Epithelial cell of esophagus (primary cell): ENCODE measurements at places on chromosomes 5 and 9.

DNA sequence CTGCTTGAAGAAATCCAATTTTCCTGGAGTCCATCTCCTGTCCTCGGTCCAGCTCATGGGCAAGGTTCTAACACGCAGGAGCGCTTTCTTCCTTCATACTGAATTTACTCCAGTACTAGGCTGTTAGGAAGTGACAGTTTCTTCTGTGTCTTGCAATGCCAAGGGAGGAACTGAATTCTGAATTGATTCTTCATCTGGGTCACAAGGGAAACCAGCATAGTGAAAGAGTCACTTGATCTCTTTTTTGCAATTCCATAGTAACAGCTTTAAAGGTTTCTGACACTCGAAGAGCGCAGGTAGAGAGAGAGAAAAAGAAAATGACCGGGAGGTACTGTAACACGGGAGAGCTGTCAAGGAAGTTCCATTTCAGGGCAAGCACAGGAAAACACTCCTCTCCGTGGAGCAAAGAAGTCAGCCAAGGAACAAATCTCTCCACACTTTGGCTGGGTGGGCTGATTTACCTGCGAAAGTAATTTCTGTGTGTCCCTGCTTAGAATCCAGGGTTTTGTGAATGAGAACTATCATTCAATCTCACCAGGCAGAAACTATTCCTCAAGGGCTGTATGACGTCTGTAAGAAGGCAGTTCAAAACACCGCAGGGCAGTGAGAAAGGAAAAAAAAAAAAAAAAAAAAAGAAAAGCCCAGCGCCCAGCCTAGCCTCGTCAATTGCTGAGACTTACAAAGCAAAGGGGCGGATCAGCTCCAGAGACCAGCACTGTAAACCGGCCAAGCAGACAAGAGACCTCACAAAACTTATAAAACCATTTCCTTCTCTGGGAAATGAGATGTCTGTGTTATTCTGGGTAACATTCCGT, 617.8 kb downstream of the PDE4D start:
- peak; percentile 70 for DNase-seq

GRCh38 chr5:132103332-132103951, 29.9 kb downstream of the CSF2 start:
- peak; percentile 87 for DNase-seq

DNA sequence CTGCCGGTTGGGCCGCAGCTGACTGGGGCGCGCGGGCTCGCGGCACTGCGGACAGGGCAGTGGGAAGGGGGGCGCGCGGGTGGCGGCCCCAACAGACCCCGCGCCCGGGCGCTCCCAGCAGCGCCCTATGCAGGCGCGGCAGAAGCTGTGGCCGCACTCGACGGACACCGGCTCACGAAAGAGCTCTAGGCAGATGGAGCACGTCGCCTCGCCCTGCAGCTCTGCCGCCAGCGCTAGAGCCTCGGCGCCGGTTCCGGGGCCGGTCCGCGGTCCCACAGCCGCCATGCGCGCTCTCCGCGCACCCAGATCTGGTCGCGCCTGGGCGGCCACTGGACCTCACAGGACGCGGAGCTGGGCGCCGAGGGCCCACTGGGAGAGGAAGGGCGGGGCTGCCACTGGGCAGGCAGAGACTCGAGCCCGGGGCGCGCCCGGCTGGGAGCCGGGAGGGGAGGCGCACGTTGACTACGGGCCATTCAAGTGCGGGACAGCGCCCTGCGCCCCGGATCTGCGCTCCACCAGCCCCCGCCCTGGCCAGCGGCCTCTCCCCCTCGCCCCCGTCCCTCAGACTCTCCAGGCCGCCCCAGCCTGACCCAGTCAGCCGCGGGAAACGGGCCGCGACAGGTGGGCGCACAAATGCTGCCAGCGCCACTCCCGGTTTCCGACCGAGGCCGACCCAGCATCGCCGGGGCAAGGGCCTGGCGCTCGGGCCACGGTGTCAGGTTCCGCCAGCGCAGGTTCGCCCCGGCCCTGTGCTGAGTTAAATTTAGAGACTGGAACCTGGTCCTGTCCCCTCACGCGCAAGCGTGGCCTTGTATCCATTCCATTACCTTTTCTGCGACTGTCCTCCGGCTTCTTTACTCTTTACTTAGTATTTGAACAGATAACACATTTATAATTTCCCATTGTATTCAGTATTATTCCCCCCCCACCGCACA, at the start of gene TRIM7:
Gene TRIM7, minus strand, starts transcription at position 371 of the 935 bp plus-strand sequence. Its CDS starts 86 bp downstream, at position 285.
- peak; percentile 79 for DNase-seq

DNA sequence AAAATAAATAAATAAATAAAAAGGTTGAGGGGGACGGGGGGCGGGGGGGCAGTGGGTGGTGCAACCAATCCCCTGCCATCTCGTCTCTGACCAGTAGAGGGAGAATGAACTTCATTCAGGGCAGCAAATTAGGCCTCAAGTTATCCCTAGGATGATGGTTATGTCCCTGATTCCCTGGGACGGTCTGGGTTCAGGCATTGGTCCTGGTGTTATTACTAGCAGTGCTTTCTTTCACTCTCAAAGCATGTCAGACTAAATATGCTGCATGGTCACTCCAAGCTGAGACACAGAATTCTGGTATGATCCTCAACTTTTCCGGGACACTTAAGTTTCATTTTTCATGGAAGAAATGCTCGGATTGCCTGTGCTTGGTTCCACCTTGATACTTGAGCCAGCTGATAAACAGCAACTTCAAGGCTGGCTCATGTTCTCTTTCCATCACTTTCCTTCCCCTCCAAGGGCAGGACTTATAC, 59.4 kb downstream of the DAP start:
- peak; percentile 44 for DNase-seq

DNA sequence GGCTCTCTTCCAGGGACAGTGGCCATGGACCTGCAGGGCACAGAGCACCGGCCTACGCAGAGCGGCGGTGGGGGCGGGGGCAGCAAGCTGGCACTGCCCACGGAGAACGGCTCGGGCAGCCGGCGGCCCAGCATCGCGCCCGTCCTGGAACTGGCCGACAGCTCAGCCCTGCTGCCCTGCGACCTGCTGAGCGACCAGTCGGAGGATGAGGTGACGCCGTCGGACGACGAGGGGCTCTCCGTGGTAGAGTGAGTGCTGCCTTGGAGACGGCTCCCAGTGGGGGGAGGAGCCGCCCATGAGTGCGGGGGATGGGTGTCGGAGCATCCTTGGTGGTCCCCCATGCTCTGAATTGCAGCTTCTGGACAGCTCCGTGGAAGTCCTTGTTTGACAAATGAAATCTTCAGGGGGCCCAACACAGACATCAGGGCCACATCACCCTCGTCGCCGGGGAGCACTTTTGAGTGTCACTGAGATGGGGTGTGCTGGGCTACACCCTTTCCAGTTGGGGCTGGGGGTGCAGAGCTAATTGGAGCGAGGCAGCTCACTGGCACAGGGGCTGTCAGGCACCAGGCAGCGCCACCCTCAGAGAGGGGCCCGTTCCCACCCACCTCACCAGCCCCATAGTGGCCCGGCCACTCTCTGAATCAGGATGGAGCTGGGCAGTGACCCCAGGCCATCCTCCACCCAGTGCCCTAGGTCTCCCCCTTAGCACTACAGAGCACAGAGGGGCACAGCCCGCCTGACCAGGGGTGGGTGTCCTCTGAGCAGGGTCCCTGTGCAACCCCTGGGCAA, 70.9 kb downstream of the KCNT1 start:
- no peak for DNase-seq

DNA sequence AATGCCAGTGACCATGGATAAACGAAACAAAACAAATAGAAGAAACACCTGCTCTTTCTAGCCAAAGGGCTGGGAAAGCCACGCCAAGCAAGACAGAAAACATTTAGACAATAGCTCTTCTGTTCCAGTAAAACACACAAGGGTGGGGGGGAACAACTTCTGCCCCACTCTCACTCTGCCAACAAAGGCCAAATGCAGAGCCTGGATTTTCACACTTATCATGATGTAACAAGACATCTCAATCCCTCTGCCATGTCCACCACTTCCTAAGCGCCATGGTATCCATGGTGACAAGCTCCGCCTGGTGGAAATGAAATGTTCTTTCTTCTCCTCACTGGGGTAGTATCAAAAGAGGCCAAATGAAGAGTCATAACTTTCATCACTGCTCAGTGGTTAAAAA, 60.6 kb downstream of the DRD1 start:
- DNase-seq: no peak

GRCh38 chr5:140875085-140876065, at the start of gene PCDHA12:
TSS of gene PCDHA12 (plus strand) at chr5:140875308. CDS start at chr5:140875473, 165 bp downstream.
- no peak for DNase-seq

DNA sequence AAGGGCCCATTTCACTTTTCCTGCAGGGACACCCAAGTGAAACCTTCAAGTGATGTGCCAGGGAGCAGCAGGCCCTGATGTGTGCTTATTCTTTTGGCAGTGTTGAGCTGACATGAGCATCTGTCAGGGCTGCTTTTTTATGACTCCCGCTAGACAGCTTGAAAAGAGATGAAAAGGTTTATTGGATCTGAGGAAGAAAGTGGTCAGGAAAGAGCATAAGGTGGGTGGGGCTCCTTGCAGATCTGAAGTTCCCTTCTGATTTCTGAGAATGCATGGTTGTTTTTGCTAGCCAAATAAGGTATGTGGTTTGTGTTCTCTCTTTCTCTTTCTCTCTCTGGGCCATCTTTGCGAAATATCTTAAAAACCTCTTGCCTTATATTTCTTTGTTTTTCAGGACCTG, 316.1 kb downstream of the DMRT2 start:
- no peak for DNase-seq

GRCh38 chr5:124880903-124881697, 134.7 kb upstream of the ZNF608 start:
- DNase-seq: no peak

- no peak for DNase-seq
Observed at GRCh38 chr5:6737043-6737941, 24.1 kb downstream of the TENT4A start.

GRCh38 chr5:151471276-151471675, 23.9 kb downstream of the SLC36A1 start:
- DNase-seq: no peak

GRCh38 chr5:73032635-73033034, 76.8 kb downstream of the FCHO2 start:
- DNase-seq: no peak

DNA sequence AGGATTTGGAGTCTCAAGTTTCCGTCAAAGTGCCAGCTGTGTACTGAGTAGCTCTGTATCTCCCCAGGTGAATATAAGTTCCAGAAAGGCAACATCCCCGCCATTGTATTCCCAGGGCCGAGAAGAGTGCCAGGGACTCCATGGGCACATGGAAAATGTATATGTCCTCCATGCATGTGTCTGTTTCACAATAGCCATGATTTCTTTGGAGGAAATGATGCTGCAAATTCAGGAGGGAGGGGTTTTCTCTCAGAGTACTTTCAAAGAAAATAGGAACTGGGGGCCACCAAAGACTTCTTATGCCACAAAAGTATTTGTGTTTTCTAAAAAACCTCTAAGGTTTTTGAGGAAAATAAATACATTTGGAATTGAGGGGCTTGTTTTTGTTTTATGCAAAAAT, 524.6 kb downstream of the BNC2 start:
- no peak for DNase-seq

DNA sequence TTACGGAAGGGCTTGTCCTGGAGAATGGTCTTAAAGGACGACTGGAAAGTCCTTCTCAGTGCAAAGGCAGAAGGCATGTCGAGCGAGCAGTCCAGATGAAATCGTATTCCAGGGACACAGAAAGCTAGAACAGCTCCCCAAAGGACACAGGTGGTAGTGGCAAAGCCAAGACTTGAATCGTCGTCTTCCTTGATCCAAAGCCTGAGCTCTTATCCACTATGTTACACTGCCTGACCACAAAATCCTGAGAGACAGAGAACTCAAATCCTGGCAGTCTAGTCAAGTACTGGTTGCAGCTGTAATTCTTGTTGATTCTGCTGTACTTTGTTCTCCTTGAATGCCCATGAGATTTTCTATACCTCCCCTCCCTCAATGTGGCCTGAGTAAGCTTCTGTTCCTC, 198.7 kb downstream of the TARS1 start:
- DNase-seq: no peak

DNA sequence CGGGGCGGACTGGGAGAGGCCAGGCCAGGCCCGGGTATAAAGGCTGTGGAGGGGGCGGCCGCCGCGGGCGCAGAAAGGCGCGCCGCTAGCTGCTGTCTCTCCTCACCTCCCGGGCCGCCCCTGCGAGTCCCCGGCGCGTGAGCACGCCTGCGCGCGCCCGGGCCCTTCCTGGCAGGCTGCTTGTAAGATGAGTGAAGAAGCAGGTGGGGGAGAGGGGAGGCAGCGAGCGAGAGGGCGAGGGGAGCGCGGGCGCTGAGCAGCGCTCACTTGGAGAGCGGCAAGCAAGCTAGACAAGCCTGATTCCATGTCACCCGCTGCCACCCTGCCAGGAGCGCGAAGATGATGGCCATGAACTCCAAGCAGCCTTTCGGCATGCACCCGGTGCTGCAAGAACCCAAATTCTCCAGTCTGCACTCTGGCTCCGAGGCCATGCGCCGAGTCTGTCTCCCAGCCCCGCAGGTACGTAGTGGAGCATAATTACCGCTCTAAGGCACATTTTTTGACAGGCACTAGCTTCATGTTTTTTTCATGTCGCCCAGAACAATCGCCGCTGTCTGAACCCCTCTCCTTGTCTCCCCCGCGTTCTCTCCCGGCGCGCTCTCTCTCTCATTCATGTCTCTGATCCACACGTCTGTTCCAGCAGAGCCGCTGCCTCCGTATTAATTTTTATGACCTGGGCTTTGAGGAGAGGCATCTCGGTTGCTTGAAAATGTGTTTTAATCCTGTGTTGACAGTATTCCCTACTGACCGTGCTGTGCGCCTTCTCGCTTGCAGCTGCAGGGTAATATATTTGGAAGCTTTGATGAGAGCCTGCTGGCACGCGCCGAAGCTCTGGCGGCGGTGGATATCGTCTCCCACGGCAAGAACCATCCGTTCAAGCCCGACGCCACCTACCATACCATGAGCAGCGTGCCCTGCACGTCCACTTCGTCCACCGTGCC, at the start of gene POU4F3:
Gene POU4F3, plus strand, starts transcription at position 66 of the 941 bp plus-strand sequence. Its CDS starts 274 bp downstream, at position 340.
- DNase-seq: no peak

GRCh38 chr5:169133531-169133930, 167.4 kb downstream of the SLIT3 start:
- DNase-seq: no peak

- DNase-seq: peak; percentile 84
Observed at GRCh38 chr5:33148076-33148513, 292.7 kb upstream of the TARS1 start.

- DNase-seq: no peak
Observed at GRCh38 chr5:103487218-103487617, 75.4 kb downstream of the NUDT12 start.

GRCh38 chr9:84278130-84278529, 62.4 kb downstream of the SLC28A3 start:
- peak; percentile 18 for DNase-seq

- peak; percentile 44 for DNase-seq
Observed at GRCh38 chr9:134357631-134358025, 31.4 kb downstream of the RXRA start.

- peak; percentile 49 for DNase-seq
Observed at GRCh38 chr9:108617676-108618075, 238.1 kb downstream of the ACTL7B start.

DNA sequence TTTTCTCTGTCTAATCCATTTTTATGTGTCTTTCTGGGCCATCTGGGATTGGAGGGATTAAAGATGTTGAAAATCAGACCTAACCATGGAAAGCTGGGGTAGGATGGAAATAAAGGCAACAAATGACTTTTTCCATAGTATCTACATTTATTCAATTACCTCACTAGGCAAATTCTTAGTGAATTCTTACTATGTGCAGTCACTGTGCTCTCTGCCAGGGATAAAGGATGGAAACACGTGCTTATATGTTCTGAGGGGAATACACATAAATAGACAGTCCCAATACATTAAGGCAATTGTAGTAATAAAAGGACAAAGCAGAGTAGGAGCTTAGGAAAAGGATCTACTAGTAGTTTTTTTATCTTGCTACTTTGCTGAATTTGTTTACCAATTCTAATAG, 214.2 kb downstream of the PRR16 start:
- DNase-seq: no peak

- DNase-seq: no peak
Observed at GRCh38 chr9:18721267-18721994, 247.5 kb downstream of the ADAMTSL1 start.
